ENCODE measurements at places on chromosomes 4 and X. TPM values are rescaled to one million over a fixed set of nuclear protein-coding genes. Genes with fewer than 3 reads are reported as not detected.
A peak's percentile ranks its signal among the peaks of the same experiment; 100 is the strongest.

DNA sequence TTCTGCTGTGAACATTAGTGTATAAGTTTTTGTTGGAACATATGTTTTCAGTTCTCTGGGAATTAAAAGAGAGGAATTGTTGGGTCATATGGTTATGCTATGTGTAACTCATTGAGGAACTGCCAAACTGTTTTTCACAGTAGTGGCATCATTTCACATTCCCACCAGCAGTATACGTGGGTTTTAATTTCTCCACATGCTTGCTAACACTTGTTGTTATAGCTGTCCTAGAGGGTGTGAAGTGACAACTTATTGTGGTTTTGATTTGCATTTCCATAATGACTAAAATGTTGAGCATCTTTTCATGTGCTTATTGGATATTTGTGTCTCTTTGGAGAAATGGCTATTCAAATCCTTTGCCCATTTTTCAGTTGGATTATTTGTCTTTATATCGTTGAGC, 13.7 kb downstream of the APELA start:
- no peak for DNase-seq

- DNase-seq = no peak
These were observed 350.9 kb downstream of the CAMK2D start for GRCh38 chr4:113410686-113411085.

DNA sequence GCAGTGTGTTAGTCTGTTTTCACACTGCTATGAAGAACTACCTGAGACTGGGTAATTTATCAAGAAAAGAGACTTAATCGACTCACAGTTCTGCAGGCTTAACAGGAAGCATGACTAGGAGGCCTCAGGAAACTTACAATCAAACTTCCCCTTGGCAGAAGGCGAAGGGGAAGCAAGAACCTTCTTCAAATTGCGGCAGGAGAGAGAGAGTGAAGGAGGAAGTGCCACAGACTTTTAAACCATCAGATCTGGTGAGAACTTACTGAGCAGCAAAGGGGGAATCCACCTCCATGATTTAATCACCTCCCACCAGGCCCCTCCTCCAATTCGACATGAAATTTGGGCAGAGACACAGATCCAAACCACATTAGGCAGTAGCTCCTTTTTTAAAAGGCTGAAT, 59.2 kb upstream of the LEF1 start:
- DNase-seq = no peak

- DNase-seq = no peak
These were observed 249.7 kb upstream of the TTC29 start for GRCh38 chr4:147195386-147195785.

DNA sequence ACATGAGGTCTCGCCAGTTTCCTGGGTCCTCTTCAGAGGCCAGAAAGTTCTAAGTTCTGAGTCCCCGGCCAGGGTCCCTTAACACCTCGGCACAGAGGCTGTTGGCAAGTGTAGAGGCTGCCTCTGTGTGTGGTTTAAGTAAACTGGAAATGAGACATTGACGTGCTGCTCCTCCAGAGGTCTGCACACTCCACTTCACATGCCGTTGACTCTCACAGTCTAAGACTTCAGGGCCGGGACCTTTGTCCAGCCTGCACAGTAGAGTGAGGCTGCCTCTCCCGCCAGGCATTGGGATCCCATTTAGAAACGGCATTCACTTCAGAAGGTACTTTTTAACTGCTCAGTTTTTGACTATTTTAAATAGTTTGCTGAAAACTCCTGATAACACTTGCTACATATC, 10.6 kb upstream of the TADA2B start:
- no peak for DNase-seq

- DNase-seq = no peak
These were observed 4.9 kb downstream of the SEPTIN11 start for GRCh38 chr4:76954489-76954888.

- DNase-seq = no peak
These were observed 38.4 kb upstream of the ZNF518B start for GRCh38 chr4:10495651-10496050.

DNA sequence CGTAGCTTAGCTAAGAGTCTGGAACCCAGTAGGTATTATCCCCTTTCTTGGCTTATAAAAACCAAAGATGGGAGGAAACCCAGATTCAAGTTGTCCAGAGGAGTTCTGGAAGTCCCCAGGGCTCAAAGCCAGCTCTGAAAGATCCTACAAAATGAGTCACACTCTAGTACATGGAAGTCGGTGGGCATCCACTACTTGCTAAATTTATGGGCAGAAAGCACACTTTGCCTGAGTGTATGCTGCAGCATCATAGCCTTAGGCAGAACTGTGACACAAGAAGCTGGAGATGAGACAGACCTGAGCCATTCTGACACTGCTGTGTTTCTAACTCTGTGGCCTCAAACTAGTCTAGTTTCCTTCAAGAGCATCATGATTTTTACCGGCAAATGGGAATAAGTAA, 429.3 kb downstream of the AFF2 start:
- DNase-seq = no peak

GRCh38 chr4:82493721-82494425, 63.5 kb downstream of the ENOPH1 start:
- no peak for DNase-seq

GRCh38 chrX:37812110-37812509, 32.3 kb downstream of the CYBB start:
- DNase-seq = no peak

DNA sequence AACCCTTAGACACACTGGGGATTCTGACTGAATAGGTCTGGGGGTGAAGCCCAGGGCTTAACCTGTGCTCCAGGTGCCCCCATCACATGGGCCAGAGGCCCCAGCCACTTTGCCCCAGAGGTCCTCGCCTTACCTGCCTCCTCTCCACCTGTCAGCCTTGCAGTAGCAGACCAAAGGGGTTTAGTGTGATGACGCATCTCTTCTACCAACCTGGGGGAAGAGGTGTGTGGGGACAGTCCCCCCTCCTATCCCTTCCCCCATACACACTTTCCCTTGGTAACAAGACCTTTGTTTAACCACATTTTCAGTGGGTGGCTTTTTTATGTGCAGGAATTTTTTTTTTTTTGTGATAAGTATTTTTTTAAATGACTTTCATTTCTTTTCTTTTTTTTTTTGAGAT, 6.3 kb downstream of the CLCN4 start:
- DNase-seq = no peak

DNA sequence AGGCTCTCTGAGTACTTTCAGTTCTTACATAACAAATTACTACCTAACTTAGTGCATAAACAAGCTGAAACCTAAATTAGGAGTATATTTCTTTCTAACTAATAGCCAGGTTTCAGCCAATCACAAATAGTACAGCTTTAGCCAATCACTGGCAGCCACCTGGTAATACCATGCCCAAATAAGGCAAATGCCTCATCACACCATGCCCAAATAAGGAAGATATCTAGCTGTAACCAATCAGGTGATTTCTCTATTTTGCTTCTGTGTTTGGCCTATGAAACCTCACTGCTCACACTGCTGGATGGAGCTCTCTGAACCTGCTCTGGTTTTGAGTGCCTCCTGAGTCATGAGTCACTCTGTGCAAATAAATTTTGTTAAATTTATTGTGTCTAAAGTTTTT, 113.5 kb downstream of the DDIT4L start:
- no peak for DNase-seq

- DNase-seq = no peak
These were observed 199.5 kb upstream of the HS3ST1 start for GRCh38 chr4:11628093-11628725.

DNA sequence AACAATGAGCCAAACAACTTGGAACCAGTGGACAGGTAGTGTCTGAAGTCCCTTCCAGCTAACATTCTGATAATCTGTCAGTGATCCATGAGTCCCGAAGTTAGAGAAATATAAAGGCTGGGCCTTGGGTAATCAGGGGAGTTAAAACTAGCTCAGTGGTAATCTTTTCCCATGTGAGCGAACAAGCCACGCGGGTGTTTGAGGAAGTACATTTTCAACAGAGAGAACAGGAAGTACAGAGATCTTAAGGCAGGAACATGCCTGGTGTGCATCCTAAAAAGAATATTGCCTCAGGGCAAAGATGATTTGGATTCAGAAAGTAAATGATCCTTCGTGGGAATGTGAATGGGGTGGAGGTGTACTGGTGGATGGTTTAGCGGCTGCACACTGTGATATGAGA, 42.9 kb downstream of the FNIP2 start:
- peak; percentile 50 for DNase-seq

- no peak for DNase-seq
These were observed 79.0 kb downstream of the AFAP1 start for GRCh38 chr4:7860600-7861163.

DNA sequence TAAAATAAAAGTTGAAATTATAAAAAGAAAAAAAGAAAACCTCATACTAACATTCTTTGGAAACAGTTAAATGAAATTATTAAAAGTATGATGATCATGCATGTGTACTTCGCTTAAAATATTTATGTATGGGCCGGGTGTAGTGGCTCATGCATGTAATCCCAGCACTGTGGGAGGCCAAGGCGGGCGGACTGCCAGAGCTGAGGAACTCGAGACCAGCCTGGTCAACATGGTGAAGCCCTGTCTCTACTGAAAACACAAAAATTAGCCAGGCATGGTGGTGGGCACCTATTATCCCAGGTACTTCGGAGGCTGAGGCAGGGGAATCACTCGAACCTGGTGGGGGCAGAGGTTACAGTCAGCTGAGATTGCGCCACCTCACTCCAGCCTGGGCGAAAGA, 952.2 kb upstream of the FTHL17 start:
- no peak for DNase-seq

DNA sequence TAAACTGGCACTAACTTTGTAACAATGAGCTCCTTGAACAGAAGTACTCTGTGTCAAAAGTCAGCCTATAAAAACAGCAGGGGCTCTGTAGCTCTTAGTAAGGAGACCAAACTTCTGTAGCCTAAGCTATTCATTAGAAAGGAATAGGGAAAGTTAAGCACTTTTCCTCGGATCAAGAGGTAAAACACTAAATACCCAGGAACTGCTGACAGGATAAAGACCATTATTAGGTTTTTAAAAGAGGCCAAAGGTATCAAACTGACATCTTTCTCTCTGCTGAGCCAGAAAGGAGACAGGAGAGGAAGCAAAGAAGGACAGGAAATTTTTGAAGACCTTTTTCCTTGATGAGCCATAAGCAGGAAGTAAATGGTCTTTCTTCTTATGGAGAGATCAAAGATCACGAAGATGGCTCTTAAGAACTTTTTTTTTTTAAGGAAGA, 31.9 kb downstream of the ANAPC10 start:
- no peak for DNase-seq

DNA sequence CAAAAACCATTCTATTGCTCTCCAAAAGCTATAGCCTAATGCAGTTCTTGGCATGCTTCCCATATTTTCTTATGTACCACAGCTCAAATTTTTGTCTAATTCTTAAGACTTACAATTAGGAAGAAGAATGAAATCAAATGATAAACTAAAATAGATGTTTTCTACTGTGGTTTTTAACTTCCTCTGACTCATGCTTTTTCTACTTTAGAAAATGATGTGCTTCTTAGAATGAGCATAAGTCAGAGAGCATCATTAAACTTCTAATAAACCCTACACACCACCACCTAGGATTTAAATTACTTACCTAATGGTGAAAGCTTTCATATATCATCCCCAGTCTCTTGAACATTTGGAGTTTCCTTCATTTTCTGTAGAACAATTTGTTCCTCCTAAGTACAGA, 217.0 kb upstream of the NDST3 start:
- no peak for DNase-seq

GRCh38 chrX:52979993-52980392, 21.7 kb upstream of the FAM156A start:
- DNase-seq = no peak

- no peak for DNase-seq
These were observed 42.9 kb downstream of the EVC start for GRCh38 chr4:5753766-5754528.

GRCh38 chrX:8738588-8739189, 6.8 kb upstream of the ANOS1 start:
- peak; percentile 59 for DNase-seq

DNA sequence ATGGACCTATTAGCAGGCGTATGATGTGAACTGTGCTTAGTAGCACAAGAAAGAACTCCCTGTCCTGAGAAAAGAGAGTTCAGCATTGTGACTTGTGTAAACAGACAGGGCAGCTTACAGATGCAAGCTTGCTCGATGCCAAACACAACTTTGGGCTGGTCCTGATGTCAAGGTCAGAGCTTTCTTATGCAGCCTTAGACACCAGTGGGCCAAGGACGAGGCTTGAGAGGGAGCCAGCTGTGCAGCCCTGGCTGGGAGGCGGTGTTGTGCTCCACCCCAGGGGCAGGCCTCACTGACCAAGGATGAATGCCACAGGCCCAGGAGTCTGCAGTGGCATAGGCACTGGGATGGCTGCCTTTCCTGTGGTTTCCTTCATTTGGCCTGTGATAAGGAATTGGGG, 35.4 kb downstream of the JADE1 start:
- DNase-seq = no peak

DNA sequence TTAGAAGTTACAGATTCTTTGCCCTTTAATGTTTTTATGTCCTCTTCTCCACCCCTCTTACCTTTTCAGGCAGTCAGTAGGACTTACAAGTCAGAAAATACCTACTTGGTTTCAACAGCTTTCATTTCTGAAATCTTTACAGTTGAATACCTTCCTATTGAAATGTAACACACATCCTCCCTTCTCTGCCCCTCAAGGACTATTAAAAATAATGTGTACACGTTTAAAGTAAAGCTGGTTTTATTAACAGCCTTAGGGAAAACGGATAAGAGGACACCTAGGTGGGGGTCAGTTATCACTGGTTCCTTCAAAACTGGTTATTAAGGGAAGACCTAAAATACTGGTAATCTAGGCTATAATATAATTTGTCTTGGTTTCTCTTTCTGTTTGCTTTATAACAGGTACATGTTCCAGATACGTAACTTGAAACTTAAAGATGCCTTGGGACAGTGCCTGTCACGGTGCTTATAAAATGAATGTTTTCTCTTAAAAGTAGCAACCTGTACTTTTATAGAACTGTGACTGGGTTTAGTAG, 1.8 kb downstream of the CCSER1 start:
- no peak for DNase-seq

- peak; percentile 14 for DNase-seq
These were observed 360.2 kb downstream of the ZIC3 start for GRCh38 chrX:137926090-137926489.

GRCh38 chrX:69562904-69563578, 52.9 kb upstream of the EDA start:
- no peak for DNase-seq

DNA sequence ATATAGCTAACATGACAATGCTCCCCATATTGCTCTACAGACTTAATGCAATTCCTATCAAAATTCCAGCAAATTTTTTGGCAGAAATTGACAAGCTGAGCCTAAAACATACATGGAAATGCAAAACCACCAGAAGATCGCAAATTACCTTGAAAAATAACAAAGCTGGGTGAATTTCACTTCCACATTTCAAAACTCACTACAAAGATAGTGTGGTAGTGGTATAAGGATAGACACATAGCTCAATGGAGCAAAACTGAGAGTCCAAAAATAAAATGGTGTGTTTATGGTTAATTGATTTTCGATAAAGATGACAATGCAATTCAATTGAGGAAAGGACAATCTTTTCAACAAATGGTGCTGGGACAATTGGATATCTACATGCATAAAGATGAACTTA, 65.8 kb downstream of the SLC9A7 start:
- no peak for DNase-seq

- peak; percentile 5 for DNase-seq
These were observed 168.7 kb downstream of the DLG3 start for GRCh38 chrX:70613295-70613694.

Gene SPANXD
- not detected for polyA plus RNA-seq

Gene ARMCX1
- 13.0 TPM for polyA plus RNA-seq

Gene CXCL1
- 62.1 TPM for polyA plus RNA-seq

Gene UGT2B17
- polyA plus RNA-seq = not detected

Gene CLDN22
- not detected for polyA plus RNA-seq

Gene UGT2B15
- 41.5 TPM for polyA plus RNA-seq

Gene NLGN3
- 0.50 TPM for polyA plus RNA-seq

Gene RTL3
- not detected for polyA plus RNA-seq

Gene AGTR2
- not detected for polyA plus RNA-seq
